Endothelial cell of umbilical vein (primary cell): ENCODE measurements at places on chromosomes 2 and 18.

DNA sequence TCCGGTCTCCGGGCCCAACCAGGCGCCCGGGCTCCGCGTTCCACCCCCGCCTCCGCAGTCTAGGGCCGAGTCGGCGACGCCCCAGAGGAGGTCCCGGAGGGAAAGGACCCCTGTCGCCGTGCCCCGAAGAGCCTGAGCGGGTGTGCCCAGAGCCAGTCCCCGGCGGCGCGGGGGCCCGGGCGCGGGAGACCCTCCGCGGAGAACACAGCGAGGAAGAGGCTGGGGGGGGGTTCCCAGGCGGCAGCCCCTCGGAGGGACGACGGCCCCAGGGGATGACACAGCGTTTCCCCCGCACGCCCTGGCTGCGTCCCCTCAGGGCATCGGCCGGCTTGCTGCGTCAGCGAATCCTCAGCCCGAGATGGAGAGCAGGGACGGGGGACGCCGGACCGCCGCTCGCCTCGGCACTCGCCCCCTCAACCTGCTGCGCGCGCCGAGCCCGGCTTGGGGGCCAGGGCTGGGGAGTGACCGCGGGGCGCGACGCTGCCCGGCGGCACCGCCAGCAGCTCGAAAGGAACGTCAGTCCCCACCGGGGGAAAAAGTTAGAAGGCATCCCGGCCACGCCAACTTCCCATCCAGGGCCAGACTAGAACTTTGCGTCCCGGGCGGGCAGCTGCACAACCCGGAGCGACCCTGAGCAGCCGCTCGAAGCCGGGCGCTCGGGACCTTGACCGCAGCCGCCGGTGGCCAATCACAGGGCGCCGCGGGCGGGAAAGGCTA lies 711 bp downstream of the SFXN5 start:
- DNase-seq = peak; percentile 97

DNA sequence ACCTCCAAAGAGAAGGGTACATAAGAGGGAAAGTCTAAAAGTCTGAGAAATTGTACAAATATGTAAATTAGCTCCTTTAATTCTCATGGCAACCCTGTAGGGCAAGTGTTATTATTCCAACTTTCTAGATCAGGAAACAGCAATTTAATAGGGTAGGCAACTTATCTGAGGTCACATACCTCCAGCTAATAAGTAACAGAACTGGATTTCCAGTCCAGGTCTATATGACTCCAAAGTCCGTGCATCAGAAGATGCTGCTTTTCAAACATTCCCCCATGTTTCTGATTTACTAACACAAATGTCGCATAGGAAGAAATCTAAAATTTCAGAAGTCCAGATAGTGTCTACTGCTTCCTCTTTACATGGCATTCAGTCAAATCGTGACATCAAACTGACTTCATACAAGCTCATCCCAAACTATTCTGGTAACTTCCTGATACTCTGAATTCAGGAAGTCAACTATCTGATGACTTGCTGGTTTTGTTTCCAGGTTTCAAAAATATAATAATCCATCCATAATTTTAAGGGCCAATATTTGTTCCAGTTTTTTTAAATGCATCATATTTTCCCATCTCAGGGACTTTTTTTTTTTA lies 419.3 kb upstream of the ACVR2A start:
- no peak for DNase-seq

DNA sequence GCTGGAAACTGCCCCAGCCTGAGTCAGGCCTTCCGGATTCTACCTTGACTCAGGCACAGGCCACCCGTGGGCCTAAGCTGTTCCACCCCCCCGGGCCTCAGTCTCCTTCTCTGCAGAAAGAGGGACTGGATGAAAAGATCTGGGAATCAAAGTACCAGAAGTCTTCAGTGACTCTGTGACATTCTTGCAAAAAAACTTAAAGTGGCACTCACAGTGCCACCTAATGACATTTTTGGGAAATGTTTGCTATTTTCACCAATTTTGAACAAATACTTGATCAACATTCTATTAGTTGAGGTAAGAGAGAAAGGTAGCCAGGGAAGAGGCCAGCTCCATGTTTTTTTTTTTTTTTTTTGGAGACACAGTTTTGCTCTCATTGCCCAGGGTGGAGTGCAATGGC lies 48.3 kb upstream of the ACAA2 start:
- peak; percentile 30 for DNase-seq

DNA sequence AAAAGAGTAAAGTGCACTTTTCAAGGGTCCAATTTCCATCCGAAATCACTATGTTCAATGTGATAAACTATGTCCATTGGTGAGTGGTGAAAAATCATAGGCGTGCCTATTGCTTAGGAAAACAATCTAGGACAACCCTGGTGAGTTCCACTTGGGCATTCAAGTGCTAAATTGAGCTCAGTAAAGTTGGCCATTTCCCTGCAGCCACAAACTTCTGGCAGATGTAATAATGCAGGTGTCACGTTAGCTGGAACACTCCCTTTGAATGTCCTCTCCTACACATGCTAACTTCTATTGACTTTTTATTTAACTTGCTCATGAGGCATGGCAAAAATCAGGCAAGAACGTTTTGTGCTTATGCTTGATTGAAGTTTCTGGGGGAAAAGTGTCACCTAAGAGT lies 67.1 kb downstream of the CPS1 start:
- DNase-seq = no peak

- DNase-seq = no peak
Measured at GRCh38 chr2:18047896-18048657, 169.6 kb downstream of the KCNS3 start.

- no peak for DNase-seq
Measured at GRCh38 chr2:201959198-201959597, 74.5 kb upstream of the FZD7 start.

DNA sequence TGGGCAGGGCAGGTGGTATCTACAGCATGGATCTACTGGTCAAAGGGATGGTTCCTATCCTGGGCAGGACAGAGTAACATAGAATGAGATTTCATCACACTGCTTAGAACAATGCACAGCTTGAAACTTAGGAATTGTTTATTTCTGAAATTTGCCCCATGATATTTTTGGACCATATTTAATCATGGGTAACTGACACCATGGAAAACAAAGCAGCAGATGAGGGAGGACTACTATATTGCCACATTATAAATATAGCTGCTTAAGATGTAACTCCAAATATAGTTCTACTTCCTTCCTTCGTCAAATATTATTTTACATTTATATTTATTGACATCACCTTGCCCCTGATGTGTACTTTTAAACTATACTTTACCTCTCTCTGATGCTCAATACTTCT lies 254.7 kb downstream of the PTPRM start:
- DNase-seq = no peak

GRCh38 chr2:217794133-217794986 lies 208.4 kb downstream of the TNS1 start:
- DNase-seq = no peak

DNA sequence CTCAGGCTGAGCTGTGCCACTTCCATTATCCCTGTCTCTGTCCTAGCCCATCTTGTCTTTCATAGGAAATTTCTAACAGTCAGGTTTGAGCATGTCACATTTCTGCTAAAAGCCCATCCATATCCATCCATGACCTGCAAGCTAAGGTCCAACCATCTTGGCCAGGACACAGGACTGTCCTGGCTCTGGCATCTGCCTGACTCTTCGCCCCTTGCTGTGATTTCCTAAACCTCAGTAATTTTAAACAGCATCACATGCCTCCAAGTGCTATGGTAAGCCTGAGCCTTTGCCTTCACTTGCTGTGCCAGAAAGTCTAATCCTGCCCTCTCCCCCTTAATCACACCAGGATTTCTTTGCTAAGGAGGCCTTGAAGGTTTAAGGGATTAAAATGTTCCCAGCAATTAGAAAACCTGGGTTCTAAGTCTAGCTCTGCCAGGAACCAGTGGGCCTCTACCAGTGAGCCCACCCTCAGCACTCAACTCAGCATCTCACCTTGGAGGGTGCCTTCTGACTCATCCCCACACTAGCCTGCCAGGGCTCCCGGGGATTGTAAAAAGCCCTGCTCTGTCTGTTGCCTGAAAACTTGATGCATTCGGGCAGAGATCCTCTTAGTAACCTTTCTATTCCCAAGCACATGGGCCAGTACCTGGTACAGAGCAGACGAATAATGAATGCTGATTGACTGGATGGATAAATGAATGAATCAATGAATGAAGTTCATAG lies 411.0 kb downstream of the LRATD1 start:
- no peak for DNase-seq

DNA sequence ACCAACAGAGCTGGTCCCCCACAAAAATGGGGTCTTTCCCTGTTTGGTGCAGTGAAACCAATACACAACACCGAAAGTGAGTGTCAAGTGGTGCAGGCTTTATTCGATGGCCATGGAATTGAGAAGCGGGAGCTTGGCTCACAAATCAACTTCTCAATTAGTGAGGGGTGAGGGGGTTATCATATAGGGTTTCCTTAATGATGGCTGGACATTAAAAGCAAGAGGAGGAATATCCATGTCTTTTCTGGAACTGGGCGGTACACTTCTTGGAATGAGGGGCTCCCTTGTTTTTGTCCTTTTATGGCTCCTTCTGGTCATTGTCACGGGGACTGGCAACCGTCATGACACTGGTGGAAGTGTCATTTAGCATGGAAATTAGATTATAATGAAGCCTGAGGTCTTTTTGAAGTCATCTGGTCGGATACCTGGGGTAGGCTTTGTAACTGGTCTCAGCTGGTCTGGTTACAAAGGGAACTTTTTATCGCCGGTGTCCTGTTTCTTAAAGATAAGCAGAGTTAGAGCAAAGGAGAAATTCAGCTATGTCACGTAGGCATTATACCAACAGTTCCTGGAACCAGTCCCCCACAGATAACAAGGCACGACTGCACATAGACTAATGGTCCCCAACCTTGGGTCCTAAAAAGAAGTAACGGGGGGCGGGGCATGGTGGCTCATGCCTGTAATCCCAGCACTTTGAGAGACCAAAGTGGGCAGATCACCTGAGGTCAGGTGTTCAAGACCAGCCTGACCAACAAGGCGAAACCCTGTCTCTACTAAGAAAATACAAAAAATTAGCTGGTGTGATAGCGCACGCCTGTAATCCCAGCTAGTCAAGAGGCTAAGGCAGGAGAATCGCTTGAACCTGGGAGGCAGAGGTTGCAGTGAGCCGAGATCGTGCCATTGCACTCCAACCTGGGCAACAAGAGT lies 93.5 kb upstream of the NDUFV2 start:
- no peak for DNase-seq
